Kidney epithelial cell (primary cell): ENCODE measurements at places on chromosomes 3 and 15.

GRCh38 chr3:191804935-191805334, 344.0 kb downstream of the PYDC2 start:
- no peak for DNase-seq

GRCh38 chr3:6132684-6133432, 728.1 kb upstream of the GRM7 start:
- DNase-seq: no peak

- DNase-seq: no peak
Observed at GRCh38 chr3:9064850-9065249, 101.6 kb upstream of the RAD18 start.

- no peak for DNase-seq
Observed at GRCh38 chr3:47347217-47347801, 33.5 kb upstream of the PTPN23 start.

GRCh38 chr3:15280853-15281532, 51.4 kb downstream of the SH3BP5 start:
- no peak for DNase-seq

DNA sequence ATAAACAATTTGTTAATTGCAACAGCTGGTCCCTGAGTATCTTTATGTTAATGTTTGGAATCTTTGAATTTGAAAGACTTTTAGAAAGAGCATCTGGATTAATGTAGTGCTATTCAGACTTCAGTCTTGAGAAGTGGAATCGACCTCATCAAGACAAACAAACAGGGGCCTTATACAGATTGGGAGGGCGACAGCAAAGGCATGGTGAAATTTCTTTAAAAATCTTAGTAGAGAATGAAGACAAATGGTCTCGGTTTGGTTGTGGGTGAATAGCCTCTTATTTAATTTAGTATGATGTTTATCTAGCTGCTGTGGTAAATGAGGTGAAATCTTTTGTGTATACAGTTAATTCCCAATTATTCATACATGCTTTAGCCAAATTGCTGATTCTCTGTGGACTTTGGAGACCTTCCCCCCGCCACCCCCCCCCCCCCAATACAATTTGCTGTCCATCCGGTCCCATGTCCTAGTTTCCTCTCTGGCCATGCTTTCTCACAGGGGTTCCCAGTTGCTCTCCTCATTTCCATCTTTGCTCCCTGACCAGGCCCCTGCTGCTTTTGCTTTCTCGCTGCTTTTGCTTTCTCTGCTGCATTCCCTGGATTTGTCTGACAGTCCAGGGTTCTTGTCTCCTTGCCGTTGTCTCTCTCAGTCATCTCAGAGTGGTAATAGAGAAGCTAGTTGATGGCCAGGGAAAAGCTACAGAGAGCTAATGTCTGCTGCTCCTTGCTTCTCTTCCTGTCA, 135.3 kb downstream of the FNDC3B start:
- DNase-seq: no peak

DNA sequence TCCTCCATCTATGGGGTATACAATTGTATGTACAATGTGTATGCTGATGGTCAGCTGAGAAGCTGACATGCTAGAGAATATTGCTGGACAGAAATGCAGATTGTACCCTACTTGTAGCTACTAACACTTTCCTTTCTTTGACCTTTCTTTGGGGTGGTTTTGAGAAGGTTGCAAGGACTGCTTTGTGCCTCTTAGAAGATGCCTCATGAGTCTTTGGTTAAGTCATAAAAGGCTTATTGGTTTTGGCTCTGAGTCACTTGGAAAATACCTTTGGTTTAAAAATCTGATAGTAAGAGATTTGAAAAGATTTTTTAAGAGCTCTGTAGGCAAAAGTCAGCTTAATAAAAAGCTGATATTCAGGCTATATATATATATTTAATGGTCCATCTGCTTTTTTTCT, 71.5 kb downstream of the ZMAT3 start:
- DNase-seq: no peak

DNA sequence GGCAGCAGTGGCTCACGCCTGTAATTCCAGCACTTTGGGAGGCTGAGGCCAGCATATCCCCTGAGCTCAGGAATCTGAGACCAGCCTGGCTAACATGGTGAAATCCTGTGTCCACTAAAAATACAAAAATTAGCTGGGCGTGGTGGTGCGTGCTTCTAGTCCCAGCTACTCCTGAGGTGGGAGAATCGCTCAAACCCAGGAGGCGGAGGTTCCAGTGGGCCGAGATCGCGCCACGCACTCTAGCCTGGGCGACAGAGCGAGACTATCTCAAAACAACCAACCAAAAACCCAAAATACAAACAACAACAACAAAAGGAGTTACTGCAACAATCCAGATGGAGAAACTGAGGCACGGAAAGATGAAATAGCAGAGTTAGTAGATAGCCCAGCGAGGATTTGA, 35.4 kb downstream of the SAXO2 start:
- DNase-seq: no peak

DNA sequence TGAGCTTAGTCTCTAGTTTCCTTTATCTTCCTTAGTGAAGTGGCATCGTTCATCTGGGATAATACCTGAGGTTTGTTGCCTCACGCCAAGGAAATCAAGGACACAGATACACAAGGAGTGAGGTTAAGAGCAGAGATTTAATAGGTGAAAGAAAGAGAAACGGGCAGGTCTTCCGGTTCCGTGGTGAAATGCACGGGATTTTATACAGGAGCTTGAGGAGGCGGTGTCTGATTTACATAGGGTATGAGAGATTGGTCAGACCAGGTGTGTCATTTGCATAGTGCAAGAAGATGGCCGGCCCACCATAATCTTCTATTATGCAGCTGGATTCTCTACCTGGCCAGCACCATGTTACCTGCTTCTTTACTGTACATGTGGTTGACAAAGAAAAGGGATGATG, 17.2 kb downstream of the ARRDC4 start:
- DNase-seq: no peak

DNA sequence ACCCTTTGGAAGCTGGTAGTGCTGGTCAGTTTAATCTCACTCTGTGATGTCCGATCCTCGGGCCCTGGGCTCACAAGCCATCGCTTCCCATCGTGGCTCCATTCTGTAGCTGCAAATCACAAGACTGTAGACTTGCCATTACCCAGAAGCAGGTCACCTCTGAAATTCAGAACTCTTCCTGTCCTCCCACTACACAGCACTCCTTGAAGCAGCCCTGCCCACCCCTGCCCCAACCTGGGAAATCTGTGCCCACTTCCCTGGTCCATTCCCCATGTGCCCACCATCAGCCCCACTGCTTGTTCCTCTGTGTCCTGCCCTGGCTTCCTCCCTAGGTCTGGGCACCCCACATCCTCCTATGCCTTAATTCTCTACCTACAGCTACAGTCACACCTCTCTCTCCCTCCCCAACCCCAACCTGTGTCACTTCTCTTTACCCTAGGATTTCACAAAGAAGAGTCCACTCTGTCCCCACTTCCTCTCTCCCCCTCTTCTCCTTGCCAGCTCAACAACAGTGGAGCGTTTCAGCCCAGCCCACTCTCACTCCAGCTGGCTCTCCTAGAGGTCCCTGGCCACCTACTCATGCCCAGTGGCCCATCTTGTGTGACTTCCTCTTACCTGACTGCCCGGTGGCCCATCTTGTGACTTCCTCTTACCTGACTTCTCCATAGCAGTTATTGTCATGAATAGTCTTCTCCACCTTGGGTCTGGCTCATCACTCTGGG, 8.3 kb downstream of the ZNF710 start:
- no peak for DNase-seq

DNA sequence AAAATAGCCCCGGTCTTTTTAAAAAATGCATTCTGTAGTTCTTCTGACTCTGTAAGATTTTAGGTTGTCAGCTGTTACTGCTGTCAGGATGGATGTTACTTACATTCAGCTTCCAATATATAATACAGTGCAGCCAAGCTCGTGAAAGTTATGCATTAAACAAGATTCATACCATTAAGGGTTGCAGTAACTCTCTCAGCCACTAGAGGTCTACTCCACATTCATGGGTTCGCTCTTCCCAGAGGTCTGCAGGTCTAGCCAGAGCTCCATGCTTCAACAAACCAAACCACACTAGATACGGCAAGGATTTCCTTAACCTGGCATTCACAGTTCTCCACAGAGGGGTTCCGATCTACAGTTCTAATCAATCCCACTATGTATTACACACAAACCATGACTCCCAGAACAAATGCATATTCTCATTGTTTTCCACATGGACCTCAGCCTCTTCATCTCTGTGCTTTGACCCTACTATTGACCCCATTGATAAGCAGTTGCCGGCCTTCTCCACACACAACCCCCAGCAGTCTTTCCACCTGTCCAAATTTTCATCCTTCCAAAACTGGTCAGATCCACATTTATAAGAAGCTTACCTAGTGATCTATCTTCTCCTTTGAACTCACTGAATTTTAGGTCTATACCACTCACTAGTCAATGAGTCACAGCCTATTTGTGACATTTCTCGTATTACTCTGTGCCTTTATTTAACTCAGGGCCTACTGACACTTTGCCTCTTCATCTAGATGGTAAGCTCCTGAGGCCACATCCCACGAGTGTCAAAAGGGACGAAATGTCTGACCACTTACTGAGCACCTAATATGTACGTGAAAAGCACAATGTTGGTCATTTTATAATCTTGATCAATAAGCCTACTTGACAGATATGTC, 33.7 kb downstream of the RORA start:
- DNase-seq: no peak
